ENCODE measurements at places on chromosomes 7 and 10.

DNA sequence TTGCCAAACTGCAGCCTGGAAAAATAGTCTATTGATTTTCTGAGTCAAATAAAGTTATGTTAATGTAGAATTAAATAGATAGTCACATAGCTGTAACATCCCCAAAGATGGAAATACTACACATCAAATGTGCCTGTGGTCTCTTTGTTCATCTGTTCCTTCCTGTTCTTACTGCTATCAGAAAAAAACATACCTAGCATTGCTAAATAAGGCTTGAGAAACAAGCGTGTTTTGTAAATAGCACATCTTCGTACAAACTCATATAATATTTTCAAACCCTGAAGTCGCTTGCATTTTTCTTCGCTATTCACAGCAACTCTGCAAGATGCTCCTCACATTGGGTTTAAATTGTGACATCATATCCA lies 116.1 kb downstream of the KLF6 start:
- DNase-seq: no peak

DNA sequence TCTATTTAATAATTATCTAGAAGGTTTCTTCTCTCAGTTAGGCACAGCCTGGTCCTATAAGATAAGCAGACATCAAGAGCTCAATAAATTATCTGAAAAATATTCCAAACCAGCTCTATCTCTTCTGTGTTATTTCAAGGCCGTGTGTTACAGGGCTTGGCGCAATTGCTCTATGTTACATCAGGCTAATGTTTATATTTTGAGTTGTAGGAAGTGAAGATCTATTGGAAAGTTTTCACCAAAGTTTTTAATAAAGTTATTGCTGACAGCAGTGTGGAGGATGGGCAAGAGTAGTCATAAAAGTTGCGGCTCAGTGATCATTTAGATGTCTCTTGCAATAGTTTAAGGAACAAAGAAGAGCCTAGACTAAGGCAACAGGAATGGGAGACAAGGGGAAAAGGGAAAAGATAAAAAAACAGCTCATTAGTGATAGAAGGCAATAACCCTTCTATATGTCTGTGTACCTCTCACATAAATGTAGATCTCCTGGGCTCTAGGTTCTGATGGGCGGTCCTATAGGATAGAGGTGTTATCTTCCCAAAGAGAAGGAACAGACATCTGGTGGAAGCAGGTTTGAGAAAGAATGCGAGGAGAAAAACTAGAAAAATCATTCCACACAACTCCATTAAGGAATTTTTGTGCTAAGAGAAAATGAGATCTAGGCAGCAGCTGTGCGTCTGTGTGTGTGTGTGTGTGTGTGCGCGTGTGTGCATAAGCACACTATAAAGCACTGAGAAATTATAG lies 5.9 kb upstream of the ANKRD7 start:
- DNase-seq: no peak

- DNase-seq: no peak
These were observed 155.4 kb downstream of the POU6F2 start for GRCh38 chr7:39133088-39133487.

GRCh38 chr7:22566176-22566575 lies 66.2 kb upstream of the STEAP1B start:
- no peak for DNase-seq

- DNase-seq: no peak
These were observed 40.7 kb upstream of the GJD4 start for GRCh38 chr10:35564341-35564968.

DNA sequence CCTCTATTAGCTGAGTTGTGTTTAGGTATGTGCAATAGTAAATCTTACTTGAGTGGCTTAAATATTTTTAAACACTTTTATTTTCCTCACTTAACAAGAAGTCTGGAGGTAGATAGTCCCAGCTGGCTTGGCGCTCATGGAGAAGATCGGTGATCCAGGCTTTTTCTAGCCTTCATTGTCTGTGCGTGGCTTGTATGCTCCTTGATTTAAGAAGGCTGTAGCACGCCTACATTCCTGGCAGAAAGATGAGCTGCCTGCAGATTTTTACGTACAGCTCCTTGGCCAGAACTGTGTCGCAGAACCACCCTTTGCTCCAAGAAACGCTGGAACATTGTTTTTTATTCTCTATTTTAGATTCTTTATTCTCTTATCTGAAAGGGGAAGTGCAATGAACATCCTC lies 284.1 kb downstream of the KIF20B start:
- DNase-seq: no peak

DNA sequence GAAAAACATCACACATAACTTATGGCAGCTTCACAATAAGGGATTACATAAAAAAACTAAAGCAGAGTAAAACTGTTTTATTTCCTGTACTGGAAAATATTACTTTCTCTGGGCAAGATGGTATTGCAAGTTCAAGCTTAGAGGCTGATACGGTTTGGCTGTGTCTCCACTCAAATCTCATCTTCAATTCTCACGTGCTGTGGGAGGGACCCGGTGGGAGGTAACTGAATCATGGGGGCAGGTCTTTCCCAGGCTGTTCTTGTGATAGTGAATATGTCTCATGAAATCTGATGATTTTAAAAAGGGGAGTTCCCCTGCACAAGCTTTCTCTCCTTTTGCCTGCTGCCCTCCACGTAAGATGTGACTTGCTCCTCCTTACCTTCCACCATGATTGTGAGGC lies 5.1 kb upstream of the LRRC27 start:
- no peak for DNase-seq

DNA sequence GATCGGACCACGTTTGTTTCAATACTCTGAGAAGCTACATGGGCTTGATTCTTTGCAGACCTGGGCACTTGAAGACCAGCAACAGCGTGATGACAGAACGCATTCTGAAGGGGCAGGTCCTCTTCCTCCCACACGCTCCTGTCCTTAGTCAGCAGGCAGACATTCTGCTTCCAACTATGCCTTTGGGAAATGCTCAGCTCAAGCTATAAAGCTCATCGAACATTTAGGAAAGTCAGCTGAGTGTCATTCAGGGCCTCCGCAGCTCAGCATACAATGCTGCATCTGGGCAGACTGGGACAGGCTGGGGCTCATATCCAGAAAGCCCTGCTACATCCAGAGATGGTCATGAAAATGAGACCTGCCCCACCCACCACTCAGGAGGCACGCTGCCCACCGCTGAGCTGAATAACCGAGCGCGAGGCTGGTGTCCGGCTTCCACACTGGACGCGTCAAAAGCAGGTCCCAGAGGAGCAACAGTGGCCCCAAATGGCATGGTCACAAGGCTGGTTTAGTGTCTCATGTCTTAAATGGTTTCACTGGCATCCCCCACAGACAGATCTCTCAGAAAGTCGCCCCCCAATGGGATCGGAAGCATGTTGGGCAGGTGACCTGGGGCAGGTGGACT lies 274.0 kb downstream of the DNAJB6 start:
- DNase-seq: no peak

- DNase-seq: no peak
These were observed 115.4 kb upstream of the LRRN3 start for GRCh38 chr7:110975486-110975885.

DNA sequence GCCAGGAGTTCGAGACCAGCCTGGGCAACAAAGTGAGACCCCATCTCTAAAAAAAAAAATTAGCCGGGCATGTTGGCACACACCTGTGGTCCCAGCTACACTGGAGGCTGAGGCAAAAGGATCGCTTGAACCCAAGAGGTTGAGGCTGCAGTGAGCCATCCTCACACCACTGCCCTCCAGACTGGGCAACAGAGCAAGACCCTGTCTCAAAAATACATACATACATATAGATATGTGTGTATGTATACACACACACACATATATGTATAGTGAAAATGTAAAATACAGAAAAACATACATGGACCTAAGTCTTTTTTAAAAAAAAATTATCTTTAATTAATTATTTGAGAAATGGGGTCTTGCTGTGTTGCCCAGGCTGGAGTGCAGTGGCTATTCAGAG lies 5.5 kb downstream of the SMO start:
- DNase-seq: no peak

DNA sequence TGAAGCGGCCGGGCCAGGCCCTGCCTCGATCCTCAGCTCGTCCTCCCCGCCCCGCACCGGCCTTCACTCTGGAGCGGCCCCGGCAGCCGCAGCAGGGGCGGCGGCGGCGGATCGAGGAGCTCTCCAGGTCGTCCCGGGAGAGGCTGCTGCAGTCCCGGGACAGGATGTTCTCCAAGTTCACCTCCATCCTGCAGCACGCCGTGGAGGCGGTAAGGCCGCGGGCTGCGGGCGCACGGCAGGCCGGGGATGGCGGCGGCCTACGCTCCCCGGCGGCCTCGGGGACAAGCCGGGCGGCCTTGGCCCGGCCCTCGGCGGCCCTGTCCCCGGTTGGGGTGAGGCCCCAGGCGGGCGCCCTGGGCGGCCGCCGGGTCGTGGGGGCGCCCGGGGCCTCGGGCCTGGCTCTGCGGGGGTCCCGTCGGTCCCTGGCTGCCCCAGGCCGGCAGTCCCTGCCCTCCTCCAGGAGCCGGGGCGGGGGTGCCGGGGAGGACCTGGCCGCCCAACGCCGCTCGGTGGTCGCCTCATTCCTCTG lies 399 bp downstream of the FHIP2A start:
- no peak for DNase-seq

- no peak for DNase-seq
These were observed 88.9 kb downstream of the CHRM2 start for GRCh38 chr7:136957391-136957790.

DNA sequence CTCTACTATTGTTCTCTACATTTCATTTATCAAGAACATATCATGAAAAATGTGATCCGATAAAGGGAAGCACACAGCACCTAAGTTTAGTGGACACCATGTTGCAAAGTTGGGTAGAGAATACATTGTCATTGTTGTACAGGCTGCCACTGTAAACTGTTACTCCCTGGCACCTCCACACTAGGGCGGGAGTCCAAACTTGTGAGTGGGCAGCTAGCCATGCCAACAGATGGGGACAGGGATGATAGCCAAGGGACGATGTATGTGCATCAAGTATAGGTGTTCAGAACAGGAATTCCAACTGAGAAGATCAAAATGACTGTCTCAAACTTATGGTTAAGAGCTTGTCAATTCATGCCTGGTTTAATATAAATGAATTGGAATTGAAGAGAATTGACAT lies 31.1 kb upstream of the COMMD3 start:
- no peak for DNase-seq

DNA sequence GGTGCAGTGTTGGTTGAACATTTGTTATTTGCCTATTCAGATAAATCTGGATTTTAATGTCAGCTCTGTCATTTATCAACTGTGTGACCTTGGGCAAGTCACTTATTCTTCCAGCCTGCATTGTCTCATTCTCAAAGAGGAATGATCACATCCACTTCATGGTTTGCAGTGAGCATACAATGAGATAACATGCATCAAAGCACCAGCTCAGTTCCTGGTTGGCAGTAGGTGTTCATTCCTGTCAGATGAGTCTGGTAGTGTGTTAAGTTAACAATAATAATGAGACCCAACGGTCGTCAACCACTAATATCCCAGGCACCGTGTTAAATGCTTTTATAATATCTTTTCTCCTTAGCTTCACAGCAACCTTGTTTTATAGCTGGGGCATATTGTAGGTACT lies 137.3 kb downstream of the SORCS3 start:
- DNase-seq: no peak

DNA sequence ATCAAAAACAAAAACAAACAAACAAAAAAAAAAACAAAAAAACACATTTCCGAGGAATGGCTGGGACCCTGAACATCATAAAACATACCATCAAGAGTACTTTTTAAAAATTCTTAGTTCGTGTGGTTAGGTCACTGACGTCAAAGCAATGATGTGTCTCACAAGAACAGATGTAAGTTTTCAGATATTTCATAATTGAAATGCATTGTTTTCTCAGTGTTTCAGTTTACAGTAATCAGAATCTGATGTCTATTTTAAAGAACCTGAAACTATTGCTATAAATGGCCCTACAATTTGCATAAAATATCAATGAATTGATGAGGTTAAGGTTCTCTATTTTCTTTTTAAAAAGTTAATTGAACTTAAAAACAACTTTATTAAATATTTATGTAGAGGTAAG lies 103.7 kb upstream of the HGF start:
- no peak for DNase-seq

- no peak for DNase-seq
These were observed 581.4 kb downstream of the TNS3 start for GRCh38 chr7:47000561-47000960.

DNA sequence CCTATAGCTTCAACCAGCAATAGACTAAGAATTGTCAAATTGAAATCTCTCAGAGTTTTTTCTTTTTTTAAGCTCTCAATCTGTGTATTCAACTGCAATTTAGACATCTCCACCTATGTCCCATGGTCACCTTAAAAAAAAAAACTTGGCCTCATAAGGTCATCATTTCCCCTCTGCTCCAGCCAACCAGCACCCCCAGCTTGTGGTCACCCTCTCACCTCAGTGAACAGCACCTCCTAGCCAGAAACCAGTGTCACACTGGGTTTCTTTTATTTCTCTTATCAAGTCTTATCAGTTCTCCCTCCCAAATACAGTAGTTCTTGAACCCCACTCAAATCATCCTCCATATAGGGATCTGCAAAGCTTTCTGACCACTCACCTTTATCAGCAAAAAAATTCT lies 4.0 kb downstream of the ITGB1 start:
- no peak for DNase-seq

DNA sequence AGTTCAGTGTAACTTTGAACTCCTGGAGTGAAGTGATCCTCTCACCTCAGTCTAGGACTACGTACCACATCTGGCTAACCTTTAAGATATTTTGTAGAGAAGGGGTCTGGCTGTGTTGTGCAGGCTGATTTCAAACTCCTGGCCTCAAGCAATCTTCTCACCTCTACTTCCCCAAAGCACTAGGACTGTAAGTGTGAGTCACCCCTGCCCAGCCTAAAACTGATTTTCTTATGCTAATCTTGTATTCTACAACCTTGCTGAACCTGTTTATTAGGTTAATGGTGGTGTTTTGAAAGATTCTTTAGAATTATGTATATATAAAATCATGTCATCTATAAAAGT lies 58.0 kb downstream of the LCOR start:
- DNase-seq: no peak

DNA sequence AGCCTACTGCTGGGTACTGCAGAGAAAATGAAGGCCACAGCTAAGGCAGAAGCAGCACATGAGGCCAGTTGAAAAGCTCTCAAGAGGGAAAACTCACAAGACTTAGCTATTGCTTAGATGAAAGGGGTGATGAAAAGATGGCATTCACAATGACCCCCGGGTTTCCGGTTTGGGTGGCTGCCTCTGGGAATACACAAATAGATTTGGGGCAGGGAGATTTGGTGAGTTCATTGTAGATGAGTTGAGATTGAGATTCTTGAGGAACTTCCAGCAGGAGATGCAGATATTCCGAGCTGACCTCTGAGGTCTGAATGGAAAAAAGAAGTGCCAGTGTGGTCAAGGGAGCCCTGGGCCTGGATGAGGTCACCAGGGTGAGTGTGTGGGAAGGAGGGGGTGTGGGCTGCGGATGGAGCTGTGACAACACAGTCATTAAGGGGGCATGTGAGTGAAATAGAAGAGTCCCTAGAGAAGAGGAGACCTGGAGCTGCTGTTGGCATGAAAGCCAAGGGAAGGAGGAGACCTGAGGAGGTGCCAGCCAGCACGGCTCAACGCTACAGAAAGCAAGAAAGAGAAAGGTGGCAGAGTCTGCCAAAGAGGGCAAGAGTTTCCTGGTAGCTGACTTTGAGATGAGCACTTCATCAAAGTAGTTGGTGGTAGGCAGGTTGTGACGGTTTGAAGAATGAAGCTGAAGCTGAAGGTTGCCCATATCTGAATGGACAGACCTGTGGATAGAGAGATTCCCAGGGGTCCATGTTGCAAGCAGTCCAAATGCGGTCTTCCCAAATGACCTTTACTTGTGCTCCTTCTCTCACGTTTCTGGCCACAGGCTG lies 43.7 kb downstream of the HIF1AN start:
- no peak for DNase-seq

- no peak for DNase-seq
These were observed 28.2 kb downstream of the SEMA3C start for GRCh38 chr7:80890426-80891258.

Measured in neural crest cell (in vitro differentiated cells).